Dermis blood vessel endothelial cell (primary cell): ENCODE measurements at places on chromosomes 16 and 17. TPM values are rescaled to one million over a fixed set of nuclear protein-coding genes. Genes with fewer than 3 reads are reported as not detected.

The SLFN12L gene
- total RNA-seq: under 0.01 and 0.05 TPM in 2 replicates

The CORO1A gene
- 1.9 and 4.7 TPM in 2 replicates for total RNA-seq

The GPRC5B gene
- total RNA-seq: 75.1 and 80.5 TPM in 2 replicates

The C17orf67 gene
- 3.2 and 4.1 TPM in 2 replicates for total RNA-seq

The KRTAP9-4 gene
- total RNA-seq: not detected in 2 replicates

The KRTAP4-9 gene
- total RNA-seq: not detected in 2 replicates

The TMEM220 gene
- 1.5 and 2.7 TPM in 2 replicates for total RNA-seq

The NUPR1 gene
- total RNA-seq: 3.8 and 4.9 TPM in 2 replicates

The TSPOAP1 gene
- under 0.01 and 0.14 TPM in 2 replicates for total RNA-seq

The KRTAP4-3 gene
- total RNA-seq: not detected in 2 replicates

The MEIOC gene
- under 0.01 TPM in 2 replicates for total RNA-seq

The CHST4 gene
- not detected in 2 replicates for total RNA-seq

The TRIM37 gene
- total RNA-seq: 48.2 and 57.9 TPM in 2 replicates

The KRT20 gene
- not detected in 2 replicates for total RNA-seq
